Fibroblast of upper back skin (primary cell): ENCODE measurements at places on chromosomes 13 and 19.
A peak's percentile ranks its signal among the peaks of the same experiment; 100 is the strongest.

DNA sequence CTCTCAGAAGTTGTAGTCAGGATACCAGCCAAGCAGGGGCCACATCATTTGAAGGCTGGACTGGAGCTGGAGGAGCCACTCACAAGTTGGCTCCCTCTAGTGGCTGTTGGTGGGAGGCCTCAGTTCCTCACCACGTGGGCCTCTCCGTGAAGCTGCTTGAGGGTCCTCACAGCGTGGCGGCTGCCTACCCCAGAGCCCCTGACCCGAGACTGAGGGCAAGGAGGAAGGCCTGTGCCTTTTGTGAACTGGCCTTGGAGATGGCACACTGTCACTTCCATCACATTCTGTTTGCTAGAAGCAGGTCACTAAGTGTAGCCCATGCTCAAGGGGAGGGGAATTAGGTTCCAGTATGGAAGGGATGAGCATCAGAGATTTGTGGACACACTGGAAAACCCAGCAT, 14.6 kb downstream of the GNA11 start:
- peak; percentile 44 for DNase-seq

DNA sequence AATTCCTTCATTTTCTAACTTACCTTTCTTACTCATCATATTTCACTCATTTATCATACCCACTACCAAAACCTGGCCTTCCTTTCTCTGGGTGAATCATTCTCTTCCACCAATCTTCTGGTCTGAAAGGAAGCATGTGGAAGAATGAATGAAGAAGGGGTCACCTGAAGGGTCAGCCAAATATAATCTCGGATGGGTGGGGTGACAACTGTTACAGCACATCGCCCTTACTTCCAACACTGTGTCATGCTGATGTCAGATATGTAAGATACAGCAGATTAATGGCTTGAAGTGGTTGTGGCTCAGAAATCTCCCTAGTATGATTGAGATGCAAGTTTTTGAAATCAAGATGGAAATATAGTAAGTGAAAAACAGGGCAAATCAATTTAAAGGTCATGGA, 401.7 kb upstream of the HTR2A start:
- DNase-seq = peak; percentile 24

GRCh38 chr19:3868770-3869456, at the start of gene ZFR2:
ZFR2 (minus strand) TSS chr19:3869038; CDS start chr19:3869017, 21 bp downstream.
- no peak for DNase-seq

DNA sequence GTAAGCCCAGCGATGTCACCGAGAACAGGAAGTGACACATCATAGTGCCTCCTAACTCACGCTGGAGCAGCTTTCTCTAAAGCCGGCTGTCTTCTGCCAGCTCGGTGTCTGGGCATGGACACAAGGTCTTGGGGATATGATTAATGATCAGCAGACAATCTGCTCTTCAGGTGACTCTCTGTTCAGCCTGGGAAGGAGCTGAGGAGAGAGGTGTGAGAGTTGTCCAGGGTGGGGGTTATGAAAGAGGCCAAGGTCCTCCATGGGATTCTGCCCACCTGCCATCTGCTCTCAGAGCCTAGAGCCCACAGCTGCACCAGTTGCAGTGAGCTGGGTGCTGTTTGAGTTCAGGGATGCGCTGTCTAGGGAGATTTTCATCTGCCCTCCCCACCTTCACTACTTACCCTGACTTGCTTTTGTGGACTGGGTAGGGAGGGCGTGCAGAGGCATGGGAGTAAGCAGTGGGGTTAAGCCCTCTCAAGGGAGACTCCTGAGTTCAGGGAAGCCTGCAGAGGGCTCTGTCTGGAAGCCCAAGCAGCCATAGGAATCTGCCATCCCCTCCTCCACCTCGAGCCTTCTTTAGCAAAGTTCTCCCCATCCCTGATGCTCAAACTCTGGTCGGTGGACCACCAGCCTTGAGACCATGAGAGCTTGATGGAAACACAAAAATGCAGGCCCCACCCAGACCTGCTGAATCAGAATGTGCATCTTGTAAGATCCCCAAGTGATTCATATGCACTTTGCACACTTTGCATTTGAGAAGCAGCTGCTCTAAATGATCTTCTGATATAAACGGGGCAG, 539.7 kb downstream of the RFC3 start:
- peak; percentile 83 for DNase-seq

GRCh38 chr19:6970443-6970842, 50.8 kb downstream of the MBD3L2B start:
- DNase-seq = no peak
